ENCODE measurements at places on chromosomes 7 and 10. TPM values are rescaled to one million over a fixed set of nuclear protein-coding genes. Genes with fewer than 3 reads are reported as not detected.

The MORN4 gene
- 2.0 TPM for total RNA-seq

DNA sequence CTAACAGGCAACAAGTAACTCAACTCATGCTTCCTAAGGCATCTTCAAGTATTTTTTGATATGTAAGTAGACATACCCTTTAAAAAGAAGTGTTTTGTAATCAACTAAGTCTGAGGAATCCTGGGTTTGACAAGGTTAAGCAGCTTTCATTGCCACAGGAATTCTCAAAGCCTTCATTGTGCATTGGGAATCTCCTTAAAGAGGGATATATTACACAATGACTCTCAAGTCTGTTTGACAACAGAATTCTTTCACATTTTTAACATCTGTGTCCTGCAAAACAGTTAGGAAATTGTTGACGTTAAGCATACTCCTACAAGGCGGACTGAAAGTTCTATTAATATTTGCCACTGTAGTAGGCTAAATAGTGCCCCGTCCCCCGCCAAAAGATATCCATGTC lies 71.4 kb downstream of the SGMS1 start:
- DNase-seq: no peak

- DNase-seq: no peak
Observed at GRCh38 chr7:39465055-39465929, 100.9 kb upstream of the YAE1 start.

GRCh38 chr7:65983965-65984658 lies 2.1 kb upstream of the GUSB start:
- DNase-seq: no peak

GRCh38 chr10:103114876-103115275 lies 78.2 kb downstream of the NT5C2 start:
- no peak for DNase-seq

Data from omental fat pad (tissue), 4 donors.